ENCODE measurements at places on chromosomes 11 and 22.

- DNase-seq: no peak
Observed at GRCh38 chr22:43488031-43488866, 76.4 kb downstream of the MPPED1 start.

DNA sequence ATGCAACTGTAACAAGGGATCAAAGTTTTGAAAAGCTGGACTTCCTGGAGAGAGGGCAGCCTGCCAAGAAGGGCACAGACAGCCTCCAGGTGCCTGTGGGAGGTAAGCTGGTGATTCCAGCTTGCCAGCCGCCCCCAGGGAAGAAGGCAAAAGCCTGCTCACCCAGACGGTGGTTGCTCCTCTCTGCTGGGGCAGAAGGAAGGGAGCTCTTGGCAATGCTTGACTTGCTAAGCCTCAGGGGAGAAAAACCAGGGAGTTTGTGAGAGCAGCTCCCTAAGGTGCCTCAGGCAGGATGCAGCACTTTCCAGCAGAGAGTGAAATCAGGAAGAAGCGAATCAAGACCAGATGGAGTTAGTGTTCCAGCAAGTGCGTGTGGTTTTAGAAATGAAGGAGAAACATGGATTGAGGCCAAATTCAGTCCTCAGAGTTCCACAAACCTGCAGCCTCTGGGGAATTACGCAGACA, 553.6 kb downstream of the BUD13 start:
- no peak for DNase-seq

DNA sequence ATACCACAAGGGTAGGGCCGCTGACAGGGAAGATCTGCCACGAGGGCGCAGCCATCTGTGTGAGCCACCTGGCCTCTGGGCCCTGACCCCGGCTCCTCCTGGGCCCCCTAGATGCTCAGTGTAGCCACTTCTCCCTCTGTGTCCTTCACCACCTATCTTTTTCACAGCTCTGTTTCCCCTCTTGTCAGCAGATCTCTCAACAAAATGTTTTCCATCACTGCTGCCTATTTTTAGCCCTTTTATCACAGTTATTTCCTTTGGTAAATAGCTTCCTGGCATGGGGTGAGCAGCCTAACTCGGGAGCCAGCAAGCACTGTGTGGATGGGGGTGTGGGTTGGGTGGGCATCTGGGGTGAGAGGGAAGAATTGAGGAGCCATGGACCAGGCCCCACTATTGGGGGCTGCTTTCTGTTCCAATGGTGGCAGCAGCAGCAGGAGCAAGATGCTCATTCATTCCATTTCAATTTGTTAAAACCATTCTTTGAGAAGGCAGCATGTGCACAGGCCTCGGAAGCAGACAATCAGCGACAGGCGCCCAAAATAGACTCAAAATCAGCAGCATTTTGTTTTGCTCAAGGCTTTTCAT, 135.2 kb upstream of the NAV2 start:
- no peak for DNase-seq

GRCh38 chr11:69674267-69674885, 777 bp downstream of the LTO1 start:
- no peak for DNase-seq

DNA sequence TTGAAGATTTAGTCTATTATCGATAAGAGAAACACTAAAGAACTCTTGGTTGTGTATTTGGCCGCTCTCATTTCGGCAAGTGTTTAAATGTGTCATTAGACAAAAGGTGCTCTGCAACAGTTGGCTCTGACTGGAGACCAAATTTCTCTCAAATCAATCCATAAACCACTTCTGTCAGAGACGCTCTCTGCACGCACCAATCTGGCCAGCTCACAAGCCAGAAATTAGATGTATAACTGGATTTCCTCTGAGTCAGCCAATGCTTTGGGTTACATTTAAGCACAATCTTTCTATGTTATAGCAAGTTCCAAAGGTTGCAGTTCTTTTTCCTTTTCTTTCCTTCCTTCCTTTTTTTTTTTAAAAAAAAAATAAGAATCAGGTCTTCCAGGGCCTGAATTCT, 17.6 kb upstream of the PARVA start:
- no peak for DNase-seq

DNA sequence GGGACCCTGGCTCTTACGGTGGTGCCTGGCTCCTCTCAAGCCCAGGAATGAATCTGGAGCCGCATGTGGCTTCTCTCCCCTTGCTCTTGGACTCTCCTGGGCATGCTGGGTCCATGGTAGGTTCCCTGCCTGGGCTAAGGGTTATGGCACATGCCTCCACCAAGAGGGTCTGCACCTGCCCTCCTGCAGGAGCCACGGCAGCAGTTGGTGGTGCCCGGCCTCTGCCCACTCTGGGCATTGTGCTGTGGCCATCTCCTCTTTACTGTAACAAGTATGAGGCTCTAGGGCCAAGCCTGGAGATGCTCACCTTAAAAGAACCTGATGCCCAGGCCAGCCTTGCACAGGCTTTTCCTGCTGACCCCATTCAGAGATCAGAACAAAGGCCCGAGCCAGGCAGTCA, 104.0 kb upstream of the PITPNB start:
- no peak for DNase-seq

DNA sequence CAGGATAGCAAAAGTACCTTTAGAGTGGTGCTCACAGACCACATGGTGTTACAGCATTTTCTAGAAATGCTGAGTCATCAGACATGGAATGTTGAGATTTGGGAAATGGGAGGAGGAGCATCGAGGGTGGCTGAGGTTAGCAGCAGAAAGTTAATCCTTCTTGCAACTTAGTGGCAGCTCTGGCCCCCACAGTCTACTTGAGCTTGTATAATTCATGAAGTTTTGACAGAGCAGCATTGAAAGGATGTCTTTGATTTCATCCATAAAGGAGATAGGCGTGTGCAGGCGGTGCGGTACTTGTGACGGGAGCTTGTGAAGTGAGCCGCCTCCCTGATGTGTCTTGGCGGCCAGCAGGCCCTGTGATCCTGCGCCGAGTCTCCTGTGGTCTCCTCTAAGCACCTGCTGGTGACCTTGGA, 330.5 kb downstream of the TBC1D22A start:
- no peak for DNase-seq

DNA sequence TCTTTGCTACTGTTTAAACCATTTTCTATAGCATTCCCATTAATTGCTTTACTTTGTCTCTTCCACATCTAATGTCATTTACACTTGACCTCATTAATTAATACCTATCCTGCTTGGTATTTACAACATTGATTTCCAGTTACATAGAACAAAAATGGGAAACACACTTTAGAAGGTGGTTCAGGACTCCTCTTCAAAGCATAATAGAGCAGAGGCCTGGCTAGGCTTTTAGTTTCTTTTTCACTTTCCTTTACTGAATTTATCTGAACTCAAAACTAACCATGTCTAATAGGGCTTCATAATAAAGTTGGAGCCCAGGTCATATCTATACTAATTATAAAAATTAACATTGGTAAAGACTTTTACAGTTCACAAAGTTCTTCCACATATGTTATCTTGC, 648.0 kb upstream of the KIRREL3 start:
- DNase-seq: no peak

- DNase-seq: no peak
Observed at GRCh38 chr22:29726106-29726505, 6.3 kb downstream of the CABP7 start.

DNA sequence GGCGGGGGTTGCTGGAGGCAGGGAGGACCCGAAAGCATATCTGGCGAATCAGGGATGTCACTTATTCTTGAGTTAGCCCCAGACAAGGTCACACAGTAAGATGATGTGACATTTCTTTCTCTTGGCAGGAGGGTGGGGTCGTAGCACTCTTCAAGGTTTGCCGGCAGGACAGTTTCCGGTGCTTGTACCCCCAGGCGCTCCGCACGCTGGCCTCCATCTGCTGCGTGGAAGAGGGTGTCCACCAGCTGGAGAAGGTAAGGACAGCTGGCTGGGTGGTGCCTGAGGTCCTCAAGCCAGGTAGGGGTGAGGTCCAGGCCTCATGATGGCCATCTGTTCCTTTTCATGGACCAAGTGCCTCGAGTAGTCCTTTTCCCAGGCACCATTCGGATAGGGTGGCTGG, 86.0 kb downstream of the INSC start:
- DNase-seq: no peak
